ENCODE measurements at places on chromosomes 2 and 18.

DNA sequence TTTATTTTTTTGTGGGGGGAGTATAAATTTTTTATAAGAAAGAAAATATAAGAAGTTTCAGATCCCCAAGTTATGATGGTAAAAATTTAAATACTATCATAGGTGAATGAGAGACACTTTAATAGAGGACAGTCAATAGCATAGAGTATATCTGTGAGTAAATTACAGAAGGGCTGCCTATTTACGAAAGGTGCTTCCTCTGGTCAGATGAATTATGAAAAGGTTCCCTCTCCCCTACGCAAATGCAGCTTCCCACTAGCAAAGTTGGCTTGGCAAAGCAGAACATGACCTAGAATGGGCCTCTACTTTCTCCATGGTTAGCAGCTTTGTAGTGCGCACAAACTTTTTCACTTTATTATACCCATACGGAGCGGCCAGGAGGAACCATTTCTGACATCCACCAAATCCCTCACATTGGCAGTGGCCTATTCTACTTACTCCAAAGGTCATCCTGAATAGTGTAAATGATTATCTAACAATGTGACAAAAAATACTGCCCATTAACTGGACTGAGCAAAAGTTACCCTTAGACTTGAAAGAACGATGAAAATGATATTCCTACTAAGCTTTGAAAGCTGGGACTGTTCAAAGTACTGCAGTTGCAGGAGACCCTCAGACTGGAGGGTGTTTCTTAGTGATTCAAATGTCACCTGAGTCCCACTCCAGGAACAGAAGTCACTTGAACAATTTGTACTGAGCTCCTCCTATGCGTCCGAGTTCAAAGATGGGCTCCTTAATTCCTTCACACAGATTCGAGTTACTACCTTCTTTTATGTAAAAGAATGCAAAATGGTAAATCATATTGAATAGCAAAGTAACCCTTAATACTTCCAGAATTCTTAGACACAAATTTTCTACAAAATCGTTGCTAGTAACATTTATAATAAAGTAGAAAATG lies 148.5 kb downstream of the NOL4 start:
- DNase-seq = no peak

- DNase-seq = no peak
These were observed 100.5 kb downstream of the SPTBN1 start for GRCh38 chr2:54556621-54557121.

DNA sequence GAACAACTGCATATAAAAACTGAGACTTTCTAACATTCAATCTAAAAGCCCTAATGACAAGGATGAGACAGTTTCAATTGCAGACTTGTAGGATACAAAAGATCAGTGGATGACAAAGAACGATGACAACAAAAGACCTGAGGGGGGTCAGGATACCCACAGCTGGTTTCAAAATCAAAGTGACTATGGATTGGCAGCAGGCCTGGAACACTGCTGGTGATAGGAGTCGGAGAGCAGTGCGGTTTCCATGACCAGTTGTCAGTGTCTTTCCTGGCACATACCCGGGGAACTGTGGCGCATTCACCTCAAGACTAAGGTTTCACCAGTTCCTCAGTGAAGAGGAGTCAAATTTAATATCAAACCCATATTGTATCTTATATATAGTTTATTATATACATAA lies 42.0 kb downstream of the EHD3 start:
- no peak for DNase-seq

DNA sequence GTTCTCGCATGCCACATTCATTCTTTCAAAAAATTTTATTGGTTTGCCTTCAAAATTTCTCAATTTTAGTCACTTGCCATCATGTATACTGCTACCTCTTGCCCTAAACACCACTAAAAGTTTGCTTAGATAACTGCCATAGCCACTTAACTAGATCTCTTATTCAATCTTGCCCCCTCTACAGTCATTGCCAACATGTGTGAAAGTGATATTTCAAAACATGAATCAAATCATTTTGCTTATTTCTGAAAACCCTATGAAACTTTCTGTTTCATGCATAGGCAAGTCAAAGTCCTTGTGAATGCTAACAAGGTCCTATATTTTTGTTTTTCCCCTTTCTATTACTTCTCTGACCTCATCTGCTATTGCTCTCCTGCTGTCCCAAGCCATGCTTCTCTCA lies 397.1 kb downstream of the KCNJ3 start:
- no peak for DNase-seq

DNA sequence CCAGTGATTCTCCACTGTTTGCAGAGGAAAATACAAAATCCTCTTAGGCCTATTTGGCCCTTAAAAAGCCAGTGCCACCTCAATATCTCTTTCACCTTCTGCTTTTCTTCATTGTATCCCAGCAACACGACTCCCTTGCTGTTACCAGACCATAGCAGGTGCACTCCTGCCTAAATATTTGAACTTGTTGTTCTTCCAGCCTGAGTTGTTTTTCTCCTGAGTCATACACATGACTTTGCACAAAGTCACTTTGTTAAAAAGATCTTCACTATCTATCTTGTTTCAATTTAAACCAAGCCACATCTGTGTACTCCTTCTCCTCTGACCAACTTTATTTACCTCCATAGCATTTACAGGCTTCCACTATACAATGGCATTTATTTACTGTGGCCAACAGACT lies 103.6 kb downstream of the LRRTM4 start:
- no peak for DNase-seq

DNA sequence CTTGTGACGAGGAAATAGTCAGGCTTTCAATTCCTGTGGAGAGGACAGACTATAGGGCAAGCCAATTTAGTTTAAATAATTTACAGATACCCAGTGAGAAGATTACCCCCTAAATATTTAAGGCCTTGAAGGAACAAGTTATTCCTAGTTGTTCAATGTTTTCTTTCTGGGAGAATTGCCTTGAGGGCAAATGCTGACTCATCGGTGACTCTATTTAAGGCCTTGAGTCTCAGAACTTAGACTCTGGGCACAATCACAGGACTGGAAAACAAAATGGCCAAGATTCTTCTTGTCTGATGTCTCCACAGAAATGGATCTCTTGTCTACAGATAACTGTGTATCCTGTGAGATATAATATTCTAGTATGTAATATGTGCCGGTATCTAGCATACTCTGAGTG lies 467.1 kb downstream of the SUCLG1 start:
- DNase-seq = no peak

GRCh38 chr2:19361325-19361990 lies 3.0 kb upstream of the OSR1 start:
- no peak for DNase-seq

GRCh38 chr2:58709274-58709673 lies 468.1 kb upstream of the FANCL start:
- no peak for DNase-seq

GRCh38 chr2:45622336-45623075 lies 11.4 kb upstream of the SRBD1 start:
- DNase-seq = no peak

DNA sequence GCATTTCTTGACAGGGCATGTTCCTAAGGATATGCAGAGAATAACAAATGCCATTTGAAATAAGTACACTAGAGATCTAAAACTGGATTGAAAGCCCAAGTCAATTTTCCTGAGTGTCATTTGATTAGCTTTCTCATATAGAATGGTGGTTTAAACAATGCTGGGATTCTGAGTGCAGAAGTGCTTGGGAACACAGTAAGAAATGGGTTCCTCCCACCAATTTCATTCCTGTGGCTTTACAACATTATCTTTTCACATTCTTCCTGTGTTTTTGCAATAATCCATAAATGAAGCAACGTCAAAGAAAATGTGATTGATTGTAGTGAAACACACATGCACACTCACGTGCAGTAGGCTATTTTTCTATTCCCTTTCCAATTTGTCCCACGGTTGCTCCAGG lies 1858.4 kb upstream of the PIK3C3 start:
- DNase-seq = no peak

GRCh38 chr2:46106690-46107089 lies 190.5 kb upstream of the EPAS1 start:
- no peak for DNase-seq

GRCh38 chr18:24595561-24596031 lies 135.2 kb downstream of the HRH4 start:
- peak; percentile 30 for DNase-seq

DNA sequence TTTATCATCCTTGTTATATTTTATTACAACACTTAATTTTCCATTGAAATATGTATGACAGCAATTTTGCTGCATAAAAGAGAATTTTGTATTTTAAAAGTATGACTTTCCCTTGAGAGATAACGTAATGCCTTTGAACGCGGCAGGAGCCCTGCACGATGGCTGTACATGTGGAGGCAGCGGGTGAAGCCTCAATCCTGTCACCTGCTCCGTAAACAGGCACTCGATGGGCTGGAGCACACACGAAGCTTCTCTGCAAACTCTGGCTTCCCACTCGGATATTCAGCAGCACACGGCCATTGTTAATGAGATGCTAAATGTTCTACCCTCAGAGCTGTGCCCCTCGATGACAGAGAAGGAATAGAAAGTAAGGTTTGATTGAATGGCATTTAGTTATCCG lies 184.4 kb downstream of the RTP5 start:
- DNase-seq = no peak

DNA sequence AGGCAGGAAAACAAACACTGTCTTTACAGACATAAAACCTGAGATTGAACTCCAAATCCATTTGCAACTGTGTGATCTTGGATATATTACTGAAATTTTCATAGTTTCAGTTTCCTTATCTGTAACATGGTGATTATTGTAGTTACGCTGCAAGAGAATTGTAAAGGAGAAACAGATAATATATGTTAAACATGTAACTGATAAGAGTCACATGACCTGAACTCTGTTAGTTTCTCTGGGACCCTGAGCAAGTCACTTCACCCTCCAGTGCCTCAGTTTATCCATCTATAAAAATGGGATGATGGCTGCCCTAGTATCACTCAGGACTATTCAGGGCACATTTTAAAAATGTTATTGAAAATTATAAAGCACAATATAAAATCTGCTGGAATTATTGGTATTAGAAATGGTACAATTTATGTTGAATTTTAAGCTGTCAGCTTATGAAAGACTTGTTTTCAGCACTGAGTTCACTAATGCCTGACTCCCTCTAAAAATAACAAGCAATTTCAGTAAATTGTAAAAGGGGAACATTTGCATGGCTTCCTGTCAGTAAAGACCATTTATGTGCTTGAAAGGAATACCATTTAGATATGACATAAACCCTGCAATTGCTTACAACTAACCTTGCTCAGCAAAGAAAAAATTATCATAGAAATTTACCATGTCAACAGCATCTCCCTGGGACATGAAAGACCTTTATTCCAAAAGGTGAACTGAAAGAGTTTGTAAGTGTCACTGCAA lies 393.5 kb downstream of the RAD51AP2 start:
- DNase-seq = no peak

DNA sequence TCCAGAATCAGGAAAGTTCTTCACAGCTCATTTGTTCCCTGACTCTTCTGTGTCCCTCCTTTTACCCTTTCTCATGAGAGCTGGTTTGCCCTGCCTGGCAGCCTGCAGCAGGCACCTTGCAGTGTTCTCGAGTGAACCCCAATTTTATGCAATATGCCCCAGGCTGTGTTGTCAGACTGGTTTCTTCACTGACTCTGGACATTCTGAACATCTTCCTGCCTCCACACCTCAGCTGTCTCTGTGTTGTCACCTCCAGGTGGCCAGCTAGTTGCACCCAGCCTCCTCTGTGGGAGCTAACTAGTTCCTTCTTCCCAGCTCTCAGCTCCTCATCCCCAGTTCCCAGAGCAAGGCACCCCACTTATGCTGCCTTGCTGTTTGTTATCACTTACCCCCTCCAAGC lies 5.5 kb downstream of the SETBP1 start:
- DNase-seq = no peak

GRCh38 chr2:206158563-206159345 lies 490 bp downstream of the NDUFS1 start:
- no peak for DNase-seq

DNA sequence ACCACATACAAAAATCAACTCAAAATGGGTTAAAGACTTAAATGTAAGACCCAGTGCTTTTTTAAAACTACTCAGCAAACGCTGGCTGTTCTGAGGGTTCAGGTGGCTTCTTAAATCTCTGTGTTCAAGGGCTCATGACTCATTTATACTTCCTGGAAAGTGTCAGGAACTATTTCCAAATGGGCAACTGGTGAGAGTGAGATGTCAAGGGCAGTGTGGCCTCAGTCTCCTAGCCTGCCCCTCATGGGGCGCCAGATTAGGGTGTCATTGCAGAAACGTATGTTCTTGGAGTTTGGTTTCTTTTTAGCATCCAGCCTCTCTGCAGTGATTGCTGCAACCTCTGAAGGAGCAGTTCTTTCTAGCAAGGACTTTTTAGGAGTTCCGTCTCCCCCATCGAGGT lies 485.4 kb downstream of the TNS1 start:
- DNase-seq = no peak

- no peak for DNase-seq
These were observed 44.3 kb downstream of the ZNF236 start for GRCh38 chr18:76866666-76867065.

GRCh38 chr2:138423745-138424144 lies 77.8 kb upstream of the SPOPL start:
- no peak for DNase-seq

DNA sequence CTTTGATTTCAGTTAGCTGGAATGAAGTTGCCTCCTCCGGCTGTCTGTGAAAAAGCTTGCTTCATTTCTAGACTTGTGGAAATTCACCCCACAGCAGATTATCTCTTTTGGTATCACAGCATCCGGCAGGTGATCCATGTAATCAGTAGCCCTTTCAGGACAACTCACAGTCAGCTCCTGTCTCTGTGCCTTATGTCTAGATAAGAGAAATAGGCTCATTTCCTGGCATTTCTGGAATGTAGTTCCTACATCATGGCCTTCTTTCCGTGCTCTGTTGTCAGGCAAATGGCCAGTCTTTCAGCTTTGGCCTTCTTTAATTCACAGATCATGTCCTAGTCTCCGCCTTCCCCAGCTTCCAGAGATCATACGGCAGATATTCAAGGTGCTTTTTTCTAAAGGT lies 455.4 kb downstream of the NUP35 start:
- no peak for DNase-seq

- DNase-seq = no peak
These were observed 221.9 kb downstream of the TSN start for GRCh38 chr2:121977326-121977725.

- no peak for DNase-seq
These were observed 31.3 kb downstream of the NPHP1 start for GRCh38 chr2:110173523-110173922.

- no peak for DNase-seq
These were observed 22.3 kb downstream of the EFEMP1 start for GRCh38 chr2:55901322-55901721.

DNA sequence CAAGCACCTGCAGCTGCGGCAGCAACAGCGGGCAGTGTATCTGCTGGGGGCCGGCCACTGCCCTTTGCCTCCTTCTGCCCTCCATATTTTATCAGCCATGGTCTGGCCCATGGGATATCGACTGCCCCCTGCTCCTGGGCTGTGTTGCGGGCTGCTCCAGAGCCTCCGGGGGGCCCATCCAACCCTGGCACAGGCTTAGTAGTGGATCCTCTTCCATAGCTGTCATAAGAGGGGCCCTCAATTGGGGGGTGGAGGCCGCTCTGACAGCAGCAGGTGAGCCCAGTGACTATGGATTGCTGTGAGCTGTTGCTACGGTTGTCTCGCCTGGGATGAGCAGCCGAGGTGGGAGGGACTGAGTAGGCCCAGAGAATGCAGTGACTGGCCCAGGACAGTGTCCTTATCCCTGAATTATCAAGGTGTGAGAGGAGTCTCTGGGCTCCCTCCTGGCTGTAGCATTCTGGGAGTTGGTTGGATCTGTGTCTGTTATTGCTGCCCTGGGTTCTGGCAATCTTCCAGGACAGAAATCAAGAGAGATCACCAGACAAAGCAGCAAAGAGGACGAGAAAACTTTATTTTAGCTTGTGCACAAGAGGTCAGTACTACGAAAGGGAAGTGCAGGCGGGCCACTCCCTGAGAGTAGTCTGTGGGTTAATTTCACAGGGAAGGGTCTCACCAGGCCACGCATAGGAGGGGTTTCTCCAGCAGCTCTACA lies 145.1 kb downstream of the ASB1 start:
- DNase-seq = no peak
